ENCODE measurements at places on chromosomes 7 and 10.

DNA sequence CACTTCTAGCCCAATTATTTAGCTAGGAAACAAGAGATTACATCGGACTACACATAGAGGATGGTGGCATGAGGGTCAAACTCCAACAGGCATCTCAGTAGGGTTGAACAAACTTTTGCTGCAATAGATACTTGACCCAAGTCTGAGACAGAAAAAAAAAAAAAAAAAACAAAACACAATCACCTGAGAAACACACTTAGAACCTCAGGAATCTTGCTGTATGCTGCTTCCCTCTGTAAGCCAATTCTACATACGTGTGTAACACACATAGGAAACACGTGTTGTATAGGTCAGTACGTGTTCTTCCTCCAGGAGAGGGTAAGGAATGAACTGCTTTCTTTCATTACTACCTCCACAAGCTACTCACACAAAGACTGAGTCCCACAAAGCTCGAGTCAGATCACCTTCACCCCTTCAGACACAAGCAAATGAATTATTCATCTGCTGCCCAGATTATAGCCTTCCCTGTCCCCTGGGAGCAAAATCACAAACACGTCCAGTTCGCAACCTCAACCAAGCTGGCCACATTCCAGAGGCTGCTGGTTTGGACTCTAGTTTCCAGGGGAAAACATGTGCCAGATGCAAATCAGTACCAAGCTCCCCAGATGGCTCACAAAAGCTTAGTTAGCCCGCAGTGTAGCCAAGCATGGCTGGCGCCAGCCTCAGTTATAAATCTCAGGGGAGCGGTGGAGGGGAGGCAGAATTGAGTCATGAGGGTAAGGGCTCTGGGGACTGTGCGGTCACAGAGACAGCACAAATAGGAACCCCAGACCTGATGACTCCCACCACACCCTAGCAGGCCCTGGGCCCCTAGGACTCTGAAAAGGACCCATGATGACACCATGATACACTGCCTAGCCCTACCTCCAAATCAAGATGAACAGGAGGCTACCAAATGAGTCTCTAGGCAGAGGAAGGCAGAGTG lies 15.1 kb downstream of the PSAP start:
- DNase-seq, result no peak

- no peak for DNase-seq
These were observed 97.9 kb upstream of the IL6 start for GRCh38 chr7:22629056-22629455.

DNA sequence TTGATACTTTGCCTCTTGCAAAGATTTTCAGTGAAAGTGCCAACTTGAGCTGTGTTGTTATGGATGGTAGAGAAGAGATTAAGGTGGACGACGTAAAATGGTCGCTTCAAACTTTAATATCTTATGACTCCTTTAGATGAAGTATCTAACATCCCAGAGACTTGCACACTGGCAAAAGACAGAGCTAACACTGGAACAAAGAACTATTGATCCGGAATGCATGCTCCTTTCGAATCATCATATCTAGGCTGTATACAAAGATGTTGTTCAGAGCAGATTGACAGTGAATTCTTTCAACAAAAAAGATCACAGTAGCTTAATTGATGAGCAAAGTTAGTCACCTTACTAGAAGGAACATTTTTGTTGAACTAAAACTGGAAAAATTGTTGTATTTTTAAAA lies 592.7 kb downstream of the NXPH1 start:
- DNase-seq, result no peak

DNA sequence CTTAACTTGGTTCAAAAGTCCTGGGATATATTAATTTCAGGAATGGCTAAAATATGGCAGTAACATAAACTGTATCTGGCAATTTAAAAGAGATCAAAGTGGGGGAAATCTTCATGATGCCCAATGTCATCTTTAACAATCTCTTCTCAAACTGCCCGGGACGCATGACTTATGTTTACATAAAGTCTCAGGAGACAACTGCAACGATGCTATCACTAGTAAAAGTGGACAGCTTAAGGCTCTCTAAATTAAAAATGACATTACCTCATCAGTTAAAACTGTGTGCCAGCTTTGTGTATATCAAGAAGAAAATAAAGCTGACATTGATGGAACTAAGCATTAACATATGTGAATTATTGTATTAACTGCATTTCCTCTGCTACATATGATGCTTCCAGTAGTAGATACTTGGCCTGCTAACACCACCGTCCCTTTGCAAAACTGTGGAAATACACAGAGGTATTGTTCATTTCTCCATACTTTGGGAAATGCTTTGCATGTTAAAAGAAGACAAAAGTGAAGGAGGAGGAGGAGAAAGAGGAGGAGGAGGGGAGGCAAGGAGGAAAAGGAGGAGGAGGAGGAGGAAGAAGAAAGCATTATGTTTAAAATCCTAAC lies 62.4 kb downstream of the NRP1 start:
- no peak for DNase-seq

DNA sequence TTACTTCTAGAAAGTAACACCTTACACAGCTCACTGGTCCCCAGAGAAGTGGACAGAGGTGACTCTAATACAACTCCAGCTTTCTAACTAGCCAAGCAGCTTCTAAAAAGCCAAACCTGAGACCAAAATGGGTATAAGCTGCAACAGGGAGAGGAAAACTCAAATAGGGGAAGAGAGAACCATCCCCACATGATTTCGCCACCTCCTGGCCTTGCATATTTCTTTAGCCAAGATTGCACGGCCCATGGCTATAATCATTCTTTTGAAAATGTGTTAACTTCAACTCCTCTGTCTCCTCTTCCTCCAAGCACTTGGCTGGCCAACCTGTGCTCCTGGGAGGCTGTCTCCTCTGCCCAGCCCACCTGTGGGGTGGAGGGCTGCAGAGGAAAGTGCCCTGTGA lies 28.7 kb downstream of the NUP42 start:
- no peak for DNase-seq

GRCh38 chr7:123681561-123681960 lies 25.9 kb downstream of the LMOD2 start:
- DNase-seq, result no peak

GRCh38 chr7:2076649-2077064 lies 156.1 kb downstream of the MAD1L1 start:
- no peak for DNase-seq

DNA sequence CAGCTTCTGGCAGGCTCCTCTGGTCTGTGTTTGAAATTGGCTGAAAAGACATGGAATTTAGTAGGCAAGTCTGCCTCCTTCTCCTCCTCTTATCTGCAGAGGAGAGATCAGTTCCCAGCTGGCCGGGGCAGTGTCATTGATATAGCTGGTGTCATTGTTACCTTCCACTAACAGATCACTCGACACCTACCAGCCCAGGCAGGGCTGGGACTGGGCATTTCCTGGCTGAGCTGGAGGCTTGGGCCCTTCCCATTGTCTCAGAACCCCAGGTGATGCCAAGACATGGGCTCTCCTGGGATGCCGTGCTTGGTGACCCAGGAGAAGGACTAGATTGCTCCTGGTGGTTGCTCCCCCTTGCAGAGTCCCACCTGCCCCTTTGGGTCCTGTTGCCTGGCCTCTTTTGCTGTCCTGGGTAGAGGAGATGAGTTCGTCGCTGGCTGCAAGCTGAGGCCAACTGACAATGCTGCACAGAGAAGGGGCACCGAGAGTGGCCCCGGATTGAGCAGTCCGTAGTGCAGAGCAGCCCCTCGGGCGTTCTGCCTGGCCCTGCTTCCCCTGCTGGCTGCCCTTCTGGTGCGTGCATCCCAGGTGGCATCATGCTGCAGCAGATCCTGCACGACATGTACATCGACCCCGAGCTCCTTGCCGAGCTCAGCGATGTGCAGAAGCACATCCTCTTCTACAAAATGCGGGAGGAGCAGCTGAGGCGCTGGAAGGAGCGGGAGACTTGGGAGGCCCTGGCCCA lies at the start of gene SH2D4B:
SH2D4B (plus strand) TSS at position 167 of the 745 bp plus-strand sequence; CDS start at position 597, 430 bp downstream.
- DNase-seq, result no peak

DNA sequence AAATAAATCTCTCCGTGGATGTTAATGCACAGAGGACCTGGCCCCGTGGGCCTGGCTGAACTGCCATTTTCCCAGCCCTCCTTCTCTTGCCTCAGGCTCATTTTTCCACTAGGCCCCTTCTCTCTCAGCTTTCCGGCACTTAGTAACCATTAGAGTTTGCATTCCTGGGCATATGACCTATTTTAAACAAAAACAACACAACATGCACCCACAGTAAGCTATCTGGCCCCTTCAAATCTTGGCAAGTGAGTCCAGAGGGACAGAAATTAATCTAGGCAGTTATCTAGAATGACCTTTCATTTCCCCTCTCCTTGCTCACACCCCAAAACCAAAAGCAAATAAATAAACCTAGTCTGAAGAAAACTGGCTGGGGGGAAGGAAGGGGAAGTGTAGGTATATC lies 11.7 kb downstream of the FBXW4 start:
- no peak for DNase-seq

DNA sequence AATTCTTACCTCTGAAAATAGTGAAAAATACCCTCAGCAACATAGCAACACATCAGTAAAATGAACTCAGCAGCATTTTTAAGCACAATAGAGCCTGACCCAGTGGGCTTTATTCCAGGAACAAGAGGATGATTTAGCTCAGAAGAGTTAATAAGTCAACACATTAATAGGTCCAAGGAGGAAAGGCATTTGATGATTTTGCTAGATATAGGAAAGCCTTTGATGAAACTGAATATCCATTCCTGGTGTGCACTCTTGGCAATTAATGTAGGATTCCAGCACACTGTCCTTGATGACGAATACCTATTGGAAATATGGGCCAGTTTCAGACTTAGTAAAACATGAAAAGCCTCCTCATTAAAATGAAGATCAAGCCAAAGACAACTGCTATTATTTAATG lies 42.5 kb downstream of the RASGEF1A start:
- DNase-seq, result no peak

GRCh38 chr7:155971180-155971770 lies 159.0 kb upstream of the SHH start:
- DNase-seq, result no peak

DNA sequence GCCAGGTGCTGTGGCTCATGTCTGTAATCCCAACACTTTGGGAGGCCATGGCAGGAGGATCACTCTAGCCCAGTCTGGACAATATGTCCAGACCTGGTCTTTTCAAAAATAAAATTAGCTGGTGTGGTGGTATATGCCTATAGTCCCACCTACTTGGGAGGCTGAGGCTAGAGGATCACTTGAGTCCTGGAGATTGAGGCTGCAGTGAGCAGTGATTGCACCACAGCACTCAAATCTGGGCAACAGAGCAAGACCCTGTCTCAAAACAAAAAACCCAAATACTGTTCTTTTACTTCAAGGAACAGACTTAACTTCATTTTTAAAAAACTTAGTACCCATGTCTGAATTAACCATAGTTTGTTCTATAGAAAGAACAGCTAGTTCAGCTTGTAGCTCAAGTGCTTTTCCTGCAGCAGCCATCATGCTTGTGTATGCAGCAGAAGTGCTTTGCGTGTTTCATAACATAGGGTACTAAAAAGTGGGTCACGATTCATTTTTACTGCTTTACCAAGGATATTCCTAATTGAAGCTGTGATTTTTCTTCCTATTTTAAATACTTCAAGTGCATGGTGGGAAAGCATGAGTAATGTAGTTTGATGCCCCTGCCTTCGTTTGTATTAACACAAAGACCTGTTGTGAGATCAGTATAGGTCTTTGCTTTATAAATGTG lies 5.9 kb downstream of the EIF4H start:
- no peak for DNase-seq

- DNase-seq, result no peak
These were observed 114.2 kb upstream of the FAM3C start for GRCh38 chr7:121510302-121510701.

DNA sequence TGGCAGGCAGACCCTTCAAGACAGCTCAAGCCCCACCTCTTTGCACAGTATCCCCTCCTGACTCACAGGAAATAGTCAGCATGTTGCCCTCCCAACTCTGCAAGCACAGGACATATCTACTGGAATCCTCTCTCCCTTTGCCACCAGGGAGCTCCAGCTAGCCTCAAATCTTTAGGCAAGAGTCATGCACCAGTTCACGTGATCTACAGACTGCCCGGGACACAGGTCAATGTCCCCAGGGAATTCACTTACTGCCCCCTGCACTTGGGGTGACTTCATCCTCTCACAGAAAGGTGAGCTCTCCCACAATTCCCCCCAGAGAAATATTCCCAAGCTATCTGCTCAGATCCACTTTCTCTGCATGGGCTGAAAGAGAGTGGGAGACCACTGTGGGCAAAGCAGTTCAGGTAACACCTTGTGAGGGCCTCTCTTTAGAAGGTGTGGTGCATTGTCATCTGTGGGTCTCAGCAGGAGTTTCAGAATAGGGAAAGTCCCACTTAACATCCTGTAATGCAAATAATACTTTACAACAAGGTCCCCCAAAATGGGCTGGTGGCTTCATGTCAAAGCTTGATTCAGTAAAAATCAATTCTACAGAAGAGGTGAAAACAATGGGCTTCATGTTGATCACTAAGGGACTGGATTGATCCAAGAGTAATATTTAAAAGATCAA lies 129.9 kb downstream of the NOC3L start:
- no peak for DNase-seq

DNA sequence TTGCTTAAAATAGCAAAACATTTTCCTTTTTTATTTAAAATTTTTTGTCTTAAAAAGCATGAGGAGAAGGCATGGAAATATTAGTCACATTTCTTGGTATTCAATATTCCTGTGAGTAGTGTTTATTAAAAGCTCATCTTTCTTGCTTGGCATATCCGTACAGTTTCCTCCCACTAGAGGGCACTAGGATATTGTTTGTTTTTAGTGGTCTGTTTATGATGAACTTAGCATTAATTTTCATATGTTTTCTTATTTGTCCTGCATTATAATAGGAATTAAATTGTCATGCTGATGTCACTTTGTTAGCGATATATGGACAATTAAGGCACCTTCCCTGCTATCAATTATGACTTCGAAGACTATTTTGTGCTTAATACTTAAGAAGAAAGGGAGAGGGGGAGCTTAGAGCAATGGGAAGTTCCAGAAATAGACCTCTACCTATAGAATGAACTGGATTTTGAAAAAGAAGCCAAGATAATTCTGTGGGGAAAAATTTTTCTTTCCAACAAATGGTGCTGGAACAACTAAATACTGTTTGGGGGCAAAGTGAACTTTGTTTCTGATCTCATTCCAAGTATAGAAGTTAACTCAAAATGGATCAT lies 91.0 kb upstream of the STRIP2 start:
- DNase-seq, result no peak

- no peak for DNase-seq
These were observed 7.8 kb upstream of the GDF2 start for GRCh38 chr10:47314416-47314970.

- DNase-seq, result no peak
These were observed 6.4 kb upstream of the SOSTDC1 start for GRCh38 chr7:16471933-16472332.

DNA sequence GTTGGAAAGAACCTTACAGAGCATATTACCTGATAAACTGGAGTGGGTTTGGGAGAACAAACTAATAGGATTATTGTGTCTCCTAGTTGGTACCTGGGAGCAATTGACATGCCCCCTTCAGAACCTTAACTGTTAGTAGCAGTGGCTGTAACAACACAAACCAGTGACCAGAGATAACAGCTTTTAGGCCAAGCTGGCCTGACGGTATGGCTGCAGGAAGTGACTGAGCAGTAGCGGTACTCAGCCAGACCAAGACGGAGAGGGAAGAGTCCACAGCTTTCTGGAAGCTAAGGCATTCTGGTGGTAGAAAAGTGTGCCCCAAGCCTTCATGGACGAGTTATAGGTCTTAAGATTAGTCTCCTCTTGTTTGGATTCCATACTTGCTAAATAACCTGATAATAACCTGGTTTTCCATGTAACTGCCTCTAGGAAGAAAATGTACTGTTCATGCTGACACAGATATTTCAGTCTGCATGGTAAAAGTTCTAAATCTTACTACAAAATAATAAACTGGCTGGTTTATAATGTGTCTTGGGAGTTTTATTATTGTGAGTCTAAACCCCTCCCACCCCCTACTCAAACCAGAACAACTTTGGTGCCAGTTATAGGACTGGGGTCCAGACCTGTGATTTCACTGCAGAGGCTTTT lies 11.3 kb downstream of the NOLC1 start:
- DNase-seq, result no peak
